Activated T-helper 9 cell treated with anti-CD3 and anti-CD28 coated beads, Interleukin-2, amount 50 U/mL, for 16 hours (primary cell): ENCODE measurements at places on chromosomes 4 and X.
A peak's percentile ranks its signal among the peaks of the same experiment; 100 is the strongest.

DNA sequence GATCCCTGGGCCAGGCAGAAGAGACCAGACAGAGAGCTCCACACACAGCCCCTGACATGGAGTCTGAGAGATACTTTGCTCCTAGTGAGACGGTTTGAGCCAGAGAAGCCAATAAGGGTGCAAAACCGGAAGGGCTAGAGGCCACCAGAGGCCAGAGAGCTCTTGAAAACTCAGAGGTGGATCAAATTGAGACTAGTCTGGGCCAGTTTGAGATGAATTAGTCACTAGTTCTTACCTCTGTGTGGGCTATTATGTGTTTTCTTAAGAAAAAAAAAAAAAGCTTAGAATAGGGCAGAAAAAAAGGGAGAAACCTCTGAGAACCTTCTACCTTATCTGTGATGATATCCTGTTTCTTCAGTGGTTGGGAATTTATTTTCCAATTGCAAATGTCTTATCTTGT, 110.4 kb upstream of the EDNRA start:
- no peak for DNase-seq

GRCh38 chr4:11069083-11069482, 359.6 kb downstream of the HS3ST1 start:
- DNase-seq = no peak

DNA sequence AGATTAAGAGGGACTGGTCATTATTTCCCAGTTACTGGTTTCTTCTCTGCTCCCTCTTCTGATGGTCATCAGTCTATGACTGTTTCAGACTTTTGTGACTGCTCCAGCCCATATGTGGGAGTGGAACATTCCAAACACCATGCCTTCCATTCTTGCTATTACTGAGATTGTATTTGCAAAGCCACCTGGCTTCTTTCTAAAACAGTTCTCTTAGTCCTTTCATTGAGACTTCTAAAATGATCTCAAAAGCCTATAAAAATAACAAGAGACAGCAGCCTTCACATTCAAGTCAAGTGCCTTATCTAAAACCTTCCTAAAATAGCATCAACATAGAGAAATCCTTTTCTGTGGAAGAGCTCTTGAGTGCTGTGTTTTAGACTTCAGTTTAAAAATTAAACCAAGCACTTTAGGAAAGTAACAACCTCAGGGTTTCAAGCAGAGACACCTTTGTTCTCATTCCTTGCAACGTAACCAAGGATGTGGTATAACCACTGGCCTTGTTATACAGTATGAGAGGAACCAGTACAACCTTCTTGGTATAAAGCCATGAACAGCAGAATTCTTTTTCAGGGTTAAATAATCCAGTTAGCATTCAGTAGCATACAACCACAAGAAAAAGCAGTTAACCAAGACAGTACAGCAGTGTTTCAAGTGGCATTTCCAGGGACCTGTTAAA, 97.1 kb downstream of the NFKB1 start:
- DNase-seq = no peak

GRCh38 chrX:140723121-140723715, 13.7 kb downstream of the LINC00632 start:
- no peak for DNase-seq

GRCh38 chr4:8920289-8920965, 48.8 kb upstream of the HMX1 start:
- no peak for DNase-seq

- DNase-seq = no peak
These were observed 47.4 kb downstream of the PRDM5 start for GRCh38 chr4:120874792-120875774.

DNA sequence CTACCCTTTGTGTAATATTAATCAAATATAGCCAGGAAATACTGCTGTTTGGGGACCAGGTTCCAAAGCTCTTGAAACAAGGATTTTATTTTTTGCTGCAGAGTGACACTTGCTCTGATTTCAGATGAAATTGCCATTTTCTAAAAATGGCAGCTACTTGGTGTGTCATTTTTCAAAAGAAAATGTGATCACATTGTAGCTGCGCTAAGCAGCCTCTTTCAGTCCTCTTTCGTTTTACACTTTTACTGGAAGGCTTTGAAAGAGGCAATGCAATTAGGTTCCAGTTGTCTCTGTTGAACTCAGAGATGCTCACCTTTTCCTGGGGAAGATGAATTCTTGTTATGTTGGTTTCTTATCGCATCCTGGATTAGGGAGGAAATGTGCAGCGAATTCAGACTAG, 85.1 kb downstream of the CT47B1 start:
- DNase-seq = no peak

DNA sequence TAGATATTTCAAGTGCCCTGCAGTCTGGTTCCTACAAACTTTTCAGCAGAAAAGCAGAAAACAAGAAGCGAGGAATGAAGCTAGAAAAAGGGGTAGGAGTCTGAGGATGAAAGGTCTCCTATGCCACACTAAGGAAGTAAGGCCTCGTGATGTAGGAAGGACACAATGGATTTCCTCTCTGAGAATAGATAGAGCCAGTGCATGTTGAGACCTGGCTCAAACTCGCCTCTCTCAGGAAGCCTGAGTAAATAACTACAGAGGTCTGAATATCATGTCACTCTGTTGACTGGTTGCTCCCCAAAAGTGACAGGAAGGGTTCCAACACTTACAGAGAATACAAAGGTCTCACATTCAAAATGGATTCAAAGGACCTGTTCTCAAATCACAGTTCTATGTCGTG, 93.3 kb downstream of the GRIA3 start:
- no peak for DNase-seq

DNA sequence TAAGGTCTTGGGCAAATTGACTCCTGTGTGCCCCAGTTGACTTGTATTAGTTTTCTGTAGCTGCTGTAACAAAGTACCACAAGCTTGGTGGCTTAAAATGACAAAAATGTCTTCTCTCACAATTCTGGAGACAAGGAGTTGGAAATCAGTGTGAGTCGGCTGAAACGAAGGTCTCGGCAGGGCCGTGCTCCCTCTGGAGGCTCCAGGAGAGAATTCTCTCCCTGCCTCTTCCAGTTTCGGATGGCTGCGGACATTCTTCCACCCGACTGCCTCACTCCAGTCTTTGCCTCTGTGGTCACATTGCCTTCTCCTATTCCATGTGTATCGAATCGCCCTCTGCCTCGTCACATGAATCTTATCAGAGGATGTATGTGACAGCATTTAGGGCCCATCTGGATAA, 66.0 kb upstream of the PHOX2B start:
- DNase-seq = no peak

- DNase-seq = peak; percentile 78
These were observed 242.0 kb downstream of the BCOR start for GRCh38 chrX:39855748-39856129.

- DNase-seq = no peak
These were observed 154.1 kb upstream of the CPEB2 start for GRCh38 chr4:14848229-14848628.

GRCh38 chr4:24260133-24260715, 324.1 kb downstream of the DHX15 start:
- no peak for DNase-seq

- DNase-seq = no peak
These were observed 283.6 kb downstream of the FRMPD4 start for GRCh38 chrX:12421918-12422317.
